Thymus (tissue), 14 donors: ENCODE measurements at places on chromosomes 1 and 21. TPM values are rescaled to one million over a fixed set of nuclear protein-coding genes. Genes with fewer than 3 reads are reported as not detected.
A peak's percentile ranks its signal among the peaks of the same experiment; 100 is the strongest.

DNA sequence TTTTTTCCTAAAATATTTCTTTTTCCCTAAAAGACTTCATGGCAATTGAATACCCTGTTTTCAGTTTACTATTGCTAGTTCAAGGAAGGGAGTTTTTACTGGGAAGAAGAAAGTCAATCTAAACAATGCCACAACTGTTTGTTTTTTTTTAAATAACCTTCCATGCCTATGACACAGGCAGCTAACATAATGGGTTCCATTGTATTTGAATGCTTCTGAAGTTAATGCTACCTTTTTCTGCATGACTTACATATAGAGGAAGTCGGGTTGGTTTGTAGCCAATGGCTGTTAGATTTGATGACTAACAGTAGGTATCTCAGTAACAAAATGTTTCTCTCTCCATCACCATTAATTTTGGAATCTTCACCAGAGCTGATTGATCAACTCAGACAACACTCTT is 134.0 kb downstream of the KIF26B start:
- DNase-seq, result no peak
- H3K4me3 ChIP-seq, result no peak overlapping the region
- no peaks in the 10 kb centered on the region for H3K4me1 ChIP-seq
- H3K27ac ChIP-seq, result no peak overlapping the region

- H3K4me3 ChIP-seq, result no peak overlapping the region
- no peaks in the 10 kb centered on the region for H3K36me3 ChIP-seq
- H3K27me3 ChIP-seq, result peaks cover 45% of the 10 kb centered on the region
- H3K27ac ChIP-seq, result no peak overlapping the region
- peak; percentile 51 for DNase-seq
Observed at GRCh38 chr1:18597160-18598042, 33.2 kb upstream of the PAX7 start.

- peak overlapping the region; percentile 62 for H3K27ac ChIP-seq
- H3K4me3 ChIP-seq, result peak overlapping the region; percentile 92
- no peaks in the 10 kb centered on the region for H3K36me3 ChIP-seq
- no peak for DNase-seq
- H3K27me3 ChIP-seq, result no peaks in the 10 kb centered on the region
Observed at GRCh38 chr1:42334240-42335049, 590 bp downstream of the FOXJ3 start.

DNA sequence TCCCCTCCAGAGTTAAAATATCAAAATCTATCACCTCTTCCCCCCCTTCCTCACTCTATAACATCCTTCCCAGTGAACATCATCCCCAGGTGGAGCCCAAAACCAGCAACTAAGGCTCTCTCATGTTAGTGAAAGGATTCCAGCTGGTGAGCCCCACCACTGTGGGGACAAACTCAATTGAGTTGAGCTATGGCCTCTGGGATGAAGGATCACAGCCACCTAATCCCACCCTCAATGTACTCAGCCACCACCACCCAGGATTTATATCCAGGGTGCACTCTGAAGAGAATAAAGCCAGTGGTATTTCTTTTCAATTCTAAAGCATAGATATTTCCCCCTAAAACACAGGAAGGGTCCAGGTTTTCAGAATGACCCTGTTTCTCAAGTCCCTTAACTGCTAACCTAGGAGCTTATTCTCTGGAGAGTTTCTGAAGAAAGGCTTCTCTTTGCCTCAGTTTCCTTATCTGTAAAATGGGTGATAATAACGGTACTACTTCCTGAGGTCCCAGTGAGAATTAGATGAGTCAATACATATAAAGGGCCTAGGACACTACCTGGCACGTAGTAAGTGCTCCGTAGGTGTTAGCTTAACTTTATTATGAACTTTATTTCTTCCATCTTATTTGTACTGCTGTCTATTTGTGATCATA is 15.6 kb upstream of the BOLA1 start:
- no peaks in the 10 kb centered on the region for H3K27me3 ChIP-seq
- peak overlapping the region; percentile 96 for H3K27ac ChIP-seq
- no peak for DNase-seq
- H3K4me3 ChIP-seq, result peak overlapping the region; percentile 65
- H3K4me1 ChIP-seq, result peaks cover 22% of the 10 kb centered on the region

Gene ZMPSTE24
- total RNA-seq, result 23.4 TPM

DNA sequence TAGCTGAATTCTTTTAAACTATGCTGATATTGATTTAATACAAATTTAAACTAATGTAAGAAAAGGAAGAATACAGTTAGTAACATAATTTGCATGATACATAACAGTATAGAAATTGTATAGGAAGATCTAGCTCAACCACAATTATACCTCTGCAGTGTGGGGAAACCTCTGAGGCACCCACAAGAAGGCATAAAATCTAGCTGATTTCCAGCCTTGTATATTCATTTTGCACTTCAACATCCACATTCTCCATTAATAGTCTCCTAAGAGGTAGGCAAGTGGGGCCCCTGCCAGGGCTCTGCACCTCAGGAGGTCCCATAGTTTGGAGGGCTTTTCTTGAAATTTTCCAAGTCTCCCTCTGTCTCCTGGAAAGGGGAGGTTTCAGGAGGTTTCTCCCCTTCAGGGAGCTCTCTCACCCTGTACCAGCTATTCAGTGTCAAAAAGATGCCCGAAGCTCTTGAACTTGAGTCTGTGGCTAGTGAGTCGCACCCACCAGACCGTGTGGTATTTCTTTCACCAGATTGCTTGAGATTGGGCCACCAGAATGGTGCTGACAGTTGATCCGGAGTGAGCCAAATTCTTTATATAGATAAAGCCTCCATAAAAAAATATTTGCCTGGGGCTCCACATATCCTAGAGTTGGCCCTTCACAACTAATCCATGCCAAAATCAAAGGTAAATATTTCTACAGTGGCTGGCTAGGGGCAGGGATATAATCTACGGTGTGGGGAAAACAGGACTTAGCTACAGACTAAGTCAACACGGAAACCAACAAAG is 108.2 kb downstream of the TIAM1 start:
- H3K36me3 ChIP-seq, result peaks cover 11% of the 10 kb centered on the region
- H3K4me1 ChIP-seq, result no peaks in the 10 kb centered on the region
- H3K4me3 ChIP-seq, result no peak overlapping the region
- no peak for DNase-seq

- no peak overlapping the region for H3K27ac ChIP-seq
- peaks cover 4% of the 10 kb centered on the region for H3K36me3 ChIP-seq
- no peaks in the 10 kb centered on the region for H3K27me3 ChIP-seq
- no peak for DNase-seq
- peaks cover 9% of the 10 kb centered on the region for H3K4me1 ChIP-seq
Observed at GRCh38 chr1:12456979-12457378, 161.0 kb downstream of the DHRS3 start.

Gene AQP10
- total RNA-seq, result 0.05 TPM

DNA sequence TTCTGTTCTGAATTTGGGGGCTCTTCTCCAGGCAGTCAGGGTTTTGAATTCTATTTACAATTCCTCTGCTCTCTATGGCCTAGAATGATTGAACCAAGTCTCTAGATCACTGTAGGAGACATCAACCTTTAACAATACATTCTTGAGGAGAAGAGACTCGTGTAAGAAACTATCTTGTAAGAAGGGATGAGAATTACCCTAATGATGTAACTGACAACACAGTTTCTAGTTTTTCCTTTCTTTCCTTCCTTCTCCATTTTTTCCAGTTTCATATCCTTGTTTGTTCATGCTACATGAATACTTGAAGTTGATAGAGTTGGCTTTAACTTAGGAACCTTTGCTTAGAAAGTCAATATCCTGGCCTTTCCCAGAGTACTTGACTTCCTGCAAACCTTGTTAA is 1.3 kb upstream of the ATP1A1 start:
- no peak overlapping the region for H3K27ac ChIP-seq
- no peaks in the 10 kb centered on the region for H3K36me3 ChIP-seq
- H3K4me1 ChIP-seq, result peaks cover 36% of the 10 kb centered on the region
- DNase-seq, result no peak
- H3K27me3 ChIP-seq, result peaks cover 7% of the 10 kb centered on the region

Gene GUCA2A
- 0.57 TPM for total RNA-seq

DNA sequence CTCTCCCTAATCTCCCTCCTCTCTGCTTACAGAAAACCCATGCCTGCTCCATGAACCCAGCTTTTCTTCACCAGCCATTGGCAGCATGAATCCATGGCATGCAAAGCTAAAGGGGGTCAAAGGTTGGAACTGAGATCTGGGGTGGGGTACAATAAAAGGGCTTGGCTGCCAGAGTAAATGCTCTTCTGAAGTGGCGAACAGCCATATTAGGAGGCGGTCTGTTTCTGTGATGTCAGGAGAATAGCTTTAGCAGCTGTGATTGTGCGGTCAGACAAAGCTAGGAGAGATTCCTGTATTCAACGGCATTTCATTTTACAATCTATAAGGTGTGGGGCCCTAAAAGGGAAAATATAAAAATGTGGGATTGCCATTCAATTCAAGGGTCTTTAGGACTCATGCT is 71.7 kb upstream of the TMPRSS2 start:
- no peak overlapping the region for H3K4me3 ChIP-seq
- no peaks in the 10 kb centered on the region for H3K36me3 ChIP-seq
- H3K4me1 ChIP-seq, result no peaks in the 10 kb centered on the region
- no peak for DNase-seq
- H3K27me3 ChIP-seq, result no peaks in the 10 kb centered on the region

- peaks cover 10% of the 10 kb centered on the region for H3K27me3 ChIP-seq
- no peaks in the 10 kb centered on the region for H3K36me3 ChIP-seq
- no peak overlapping the region for H3K4me3 ChIP-seq
- no peak overlapping the region for H3K27ac ChIP-seq
Observed at GRCh38 chr1:6732942-6733341, 31.3 kb upstream of the DNAJC11 start.

- no peaks in the 10 kb centered on the region for H3K36me3 ChIP-seq
- DNase-seq, result no peak
- H3K4me1 ChIP-seq, result no peaks in the 10 kb centered on the region
- no peak overlapping the region for H3K4me3 ChIP-seq
- no peak overlapping the region for H3K27ac ChIP-seq
- no peaks in the 10 kb centered on the region for H3K27me3 ChIP-seq
Observed at GRCh38 chr1:94648225-94649007, 106.9 kb upstream of the F3 start.

Gene GPR52
- 0.52 TPM for total RNA-seq

Gene DNASE2B
- total RNA-seq, result not detected

GRCh38 chr1:24222008-24222605 is 35.0 kb upstream of the IFNLR1 start:
- no peaks in the 10 kb centered on the region for H3K4me1 ChIP-seq
- no peaks in the 10 kb centered on the region for H3K36me3 ChIP-seq
- DNase-seq, result no peak
- H3K4me3 ChIP-seq, result no peak overlapping the region
- peaks cover 10% of the 10 kb centered on the region for H3K27me3 ChIP-seq

Gene EXTL1
- 0.09 TPM for total RNA-seq

- no peak overlapping the region for H3K4me3 ChIP-seq
- no peaks in the 10 kb centered on the region for H3K36me3 ChIP-seq
- no peaks in the 10 kb centered on the region for H3K4me1 ChIP-seq
- no peaks in the 10 kb centered on the region for H3K27me3 ChIP-seq
- no peak for DNase-seq
Observed at GRCh38 chr1:164641353-164641730, 82.4 kb downstream of the PBX1 start.

DNA sequence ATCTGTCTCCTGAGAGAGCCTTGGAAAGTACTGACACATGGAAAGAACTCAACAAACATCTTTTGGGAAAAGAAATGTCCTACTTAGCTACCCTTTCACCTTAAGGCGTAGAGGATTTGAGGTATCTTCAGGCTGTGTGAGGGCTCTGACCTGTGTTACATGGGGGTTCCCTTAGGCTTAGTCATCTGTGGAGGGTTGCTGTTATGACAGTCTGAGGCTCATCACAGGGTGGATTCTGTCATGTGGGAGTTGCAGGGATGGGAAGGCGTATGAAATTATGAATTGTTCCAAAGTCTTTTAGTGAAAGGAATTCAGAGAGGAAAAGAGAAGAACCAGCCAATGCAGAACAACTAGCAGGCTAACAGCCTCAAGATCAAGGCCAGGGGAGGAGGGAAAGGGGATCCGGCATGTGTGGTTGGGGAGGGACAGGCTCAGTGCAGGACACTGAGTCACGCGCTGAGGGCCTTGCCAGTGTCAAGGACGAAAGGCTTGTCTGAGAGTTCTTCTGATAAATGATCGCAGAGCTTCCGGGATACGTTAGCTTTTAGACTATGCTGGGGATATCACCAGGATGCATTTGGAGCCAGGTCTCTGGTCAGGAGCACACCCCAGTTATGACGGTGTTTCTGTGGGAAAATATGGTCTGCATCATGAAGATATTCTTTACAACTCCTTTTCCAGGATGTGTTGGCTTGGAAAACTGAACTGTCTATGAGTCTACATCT is 24.6 kb upstream of the PLA2G2C start:
- no peak overlapping the region for H3K27ac ChIP-seq
- no peak overlapping the region for H3K4me3 ChIP-seq
- peaks cover 15% of the 10 kb centered on the region for H3K27me3 ChIP-seq
- DNase-seq, result no peak
- no peaks in the 10 kb centered on the region for H3K4me1 ChIP-seq

DNA sequence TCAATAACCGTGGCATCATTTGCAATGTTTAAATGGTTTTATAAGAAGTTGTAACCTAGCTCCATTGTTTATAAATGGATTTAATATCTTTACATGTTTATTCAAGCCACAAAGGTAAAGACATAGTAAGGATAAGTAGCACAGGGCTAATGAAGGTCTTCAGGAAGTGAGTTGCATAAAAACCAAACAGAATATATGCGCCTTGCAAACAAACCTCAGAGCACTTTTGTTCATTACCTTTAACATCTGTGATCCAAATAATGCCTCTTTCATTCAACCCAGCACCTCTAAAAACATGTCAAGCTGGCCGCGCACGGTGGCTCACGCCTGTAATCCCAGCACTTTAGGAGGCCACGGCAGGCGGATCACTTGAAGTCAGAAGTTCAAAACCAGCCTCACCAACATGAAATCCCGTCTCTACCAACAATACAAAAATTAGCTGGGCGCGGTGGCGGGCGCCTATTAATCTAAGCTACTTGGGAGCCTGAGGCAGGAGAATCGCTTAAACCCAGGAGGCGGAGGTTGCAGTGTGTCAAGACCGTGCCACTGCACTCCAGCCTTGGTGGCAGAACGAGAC is 25.3 kb downstream of the BRINP3 start:
- H3K4me3 ChIP-seq, result no peak overlapping the region
- no peak for DNase-seq
- H3K4me1 ChIP-seq, result no peaks in the 10 kb centered on the region
- H3K36me3 ChIP-seq, result no peaks in the 10 kb centered on the region

DNA sequence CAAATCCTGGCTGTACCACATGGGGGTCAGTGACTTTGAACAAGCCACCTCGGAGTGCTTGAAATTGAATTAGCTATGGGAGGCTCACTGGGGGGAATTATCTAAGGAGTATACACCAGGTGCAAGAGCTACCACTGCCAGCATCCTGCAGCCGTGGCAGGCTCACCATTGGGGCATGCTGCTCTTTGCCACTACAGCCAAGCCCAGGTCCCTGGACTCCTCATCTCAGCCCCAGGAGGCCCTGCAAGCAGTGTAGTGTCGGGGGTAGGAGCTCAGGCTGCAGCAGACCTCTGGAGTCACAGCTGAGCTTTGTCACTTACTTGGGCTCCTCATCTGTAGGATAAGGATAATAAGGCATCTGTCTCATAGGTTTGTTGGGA is 35.3 kb downstream of the ACOT11 start:
- no peaks in the 10 kb centered on the region for H3K4me1 ChIP-seq
- no peaks in the 10 kb centered on the region for H3K27me3 ChIP-seq
- no peak overlapping the region for H3K27ac ChIP-seq
- no peak overlapping the region for H3K4me3 ChIP-seq
- no peak for DNase-seq
- no peaks in the 10 kb centered on the region for H3K36me3 ChIP-seq

Gene FAM151A
- 0.47 TPM for total RNA-seq
